ENCODE measurements at places on chromosomes 7 and 10.

DNA sequence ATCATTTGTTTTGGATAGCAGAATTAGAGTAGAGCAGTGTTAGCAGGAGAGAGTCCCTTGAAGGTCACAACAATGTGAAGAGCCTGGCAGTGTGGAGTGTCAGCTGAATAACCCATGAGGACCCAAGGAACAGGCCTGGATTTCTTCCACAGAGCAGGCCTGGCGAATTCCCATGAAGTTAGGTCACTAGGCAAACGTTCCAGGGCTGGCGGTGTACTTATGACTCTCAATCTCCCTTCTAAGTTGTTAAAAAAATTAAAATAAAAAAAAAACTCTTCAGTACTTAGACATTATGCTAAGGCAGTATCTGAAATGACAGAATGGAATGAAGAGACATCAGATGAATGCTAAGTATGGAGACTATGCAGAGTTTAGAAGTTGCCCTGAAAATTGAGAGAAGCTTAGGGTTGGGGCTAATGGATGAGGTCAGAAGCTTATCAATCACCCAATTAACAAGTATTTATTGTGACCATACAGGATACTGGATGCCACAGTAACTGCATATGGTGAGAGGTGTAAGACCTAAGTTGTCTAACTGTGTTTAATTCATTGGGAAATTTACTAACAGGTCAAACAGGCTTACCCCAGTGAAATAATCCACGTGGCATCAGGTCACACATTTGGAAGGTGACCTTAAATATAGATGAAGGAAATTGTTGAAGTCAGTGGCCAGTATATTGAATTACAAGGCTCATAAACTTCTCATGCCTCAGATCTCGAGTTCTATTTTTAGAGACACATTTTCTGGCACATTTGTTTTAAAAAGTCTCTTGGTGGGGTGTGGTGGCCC is 126.2 kb upstream of the NRP1 start:
- no peak for DNase-seq

GRCh38 chr10:14571866-14572507 is 202.7 kb downstream of the FAM107B start:
- DNase-seq = no peak

DNA sequence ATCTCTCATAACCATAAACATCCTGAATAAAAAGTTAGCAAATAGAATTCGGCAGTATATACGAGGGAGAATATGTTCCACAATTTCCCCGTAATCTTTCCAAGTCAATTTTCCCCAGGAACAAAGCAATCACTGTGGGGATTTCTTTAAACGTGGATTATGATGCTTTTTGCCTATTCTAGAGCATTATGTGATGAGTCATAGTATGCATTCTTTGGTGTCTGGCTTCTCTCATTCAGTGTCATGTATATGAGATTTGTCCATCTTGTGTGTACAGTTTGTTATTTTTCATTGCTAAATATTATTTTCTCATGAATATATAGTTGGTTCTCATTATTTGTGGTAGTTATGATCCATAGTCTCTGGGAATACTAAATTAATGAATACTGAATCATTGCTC is 9.9 kb upstream of the OR9A4 start:
- no peak for DNase-seq

DNA sequence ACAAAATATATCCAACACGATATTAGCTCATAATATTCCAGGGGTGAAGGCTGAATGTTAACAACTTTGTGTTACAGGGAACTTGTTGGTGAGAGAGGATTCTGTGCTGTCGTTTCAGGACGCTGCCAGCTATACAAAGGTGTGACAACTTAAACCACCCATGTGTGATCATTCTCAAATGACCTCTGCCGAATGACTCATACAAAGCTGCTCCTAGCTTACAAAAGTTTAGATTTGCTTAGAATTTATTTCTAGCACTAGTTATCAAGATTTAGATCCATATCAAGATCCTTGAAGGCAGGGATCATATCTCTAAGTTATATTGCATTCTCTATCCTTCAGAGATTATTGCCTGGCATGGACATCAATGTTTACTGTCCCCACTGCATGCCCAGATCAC is 65.3 kb downstream of the COBL start:
- DNase-seq = no peak

- no peak for DNase-seq
Observed at GRCh38 chr10:2825841-2826240, 241.5 kb upstream of the PFKP start.

DNA sequence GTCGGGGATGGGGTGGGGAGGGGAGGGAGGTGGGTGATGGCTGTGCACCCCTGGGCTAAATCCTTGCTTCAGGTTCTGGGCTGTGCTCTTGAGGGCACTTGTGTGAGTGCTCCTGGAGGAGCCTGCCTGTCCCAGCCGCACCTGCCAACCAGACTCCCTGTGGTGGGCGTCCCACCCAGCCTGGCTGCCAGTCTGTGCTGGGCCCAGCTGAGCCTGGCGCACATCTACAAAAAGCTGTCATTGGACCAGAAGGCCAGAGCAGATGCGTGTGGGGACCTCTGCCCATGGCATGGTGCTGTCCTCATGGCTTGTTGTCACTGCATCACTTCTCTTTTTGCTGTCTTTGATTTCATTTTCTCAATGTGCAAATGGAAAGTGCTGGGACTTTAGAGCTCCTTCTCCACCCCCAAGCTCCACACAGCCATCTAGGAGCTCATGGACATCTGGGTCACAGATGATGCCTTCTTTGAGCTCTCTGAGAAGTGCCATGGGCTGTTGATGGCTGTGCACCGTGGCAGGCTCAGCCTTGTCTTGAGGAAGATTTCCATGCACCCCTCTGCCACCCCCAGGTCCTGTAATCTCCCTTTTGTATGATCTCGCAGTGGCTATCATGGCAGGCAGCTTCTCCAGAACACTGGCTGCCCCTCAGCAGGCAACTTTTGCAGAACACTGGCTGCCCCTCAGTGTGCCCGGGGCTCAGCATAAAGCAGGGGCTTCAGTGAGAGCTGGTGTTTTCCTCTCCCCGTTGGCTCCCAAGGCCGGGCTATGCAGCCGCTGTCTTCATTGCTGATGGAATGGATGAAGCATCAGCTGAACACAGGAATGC is 83.9 kb downstream of the ADCY1 start:
- no peak for DNase-seq

GRCh38 chr10:50991456-50992355 is 82.6 kb upstream of the PRKG1 start:
- DNase-seq = peak; percentile 55

- no peak for DNase-seq
Observed at GRCh38 chr7:140604076-140604475, 36.5 kb downstream of the DENND2A start.

DNA sequence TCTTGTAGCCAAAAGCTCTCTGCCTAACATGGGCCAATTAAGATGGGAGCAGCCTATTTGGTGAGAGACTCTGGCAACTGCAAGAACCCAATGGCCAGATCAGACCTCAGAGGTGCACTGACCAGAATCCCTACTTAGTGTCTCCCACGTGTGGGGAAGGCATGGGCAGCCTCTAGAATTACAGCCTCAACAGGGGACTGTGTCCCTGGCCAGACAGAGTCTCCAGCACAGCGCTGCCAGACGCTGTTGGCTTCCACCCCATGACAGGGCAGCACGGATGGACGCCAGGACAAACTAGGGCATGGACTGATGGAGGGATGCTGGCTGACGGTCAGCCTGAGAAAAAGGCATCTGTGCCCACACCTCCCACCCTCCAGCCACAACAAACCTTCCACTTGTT is 729.3 kb upstream of the AUTS2 start:
- DNase-seq = no peak

- DNase-seq = no peak
Observed at GRCh38 chr7:136640977-136641376, 227.5 kb upstream of the CHRM2 start.

DNA sequence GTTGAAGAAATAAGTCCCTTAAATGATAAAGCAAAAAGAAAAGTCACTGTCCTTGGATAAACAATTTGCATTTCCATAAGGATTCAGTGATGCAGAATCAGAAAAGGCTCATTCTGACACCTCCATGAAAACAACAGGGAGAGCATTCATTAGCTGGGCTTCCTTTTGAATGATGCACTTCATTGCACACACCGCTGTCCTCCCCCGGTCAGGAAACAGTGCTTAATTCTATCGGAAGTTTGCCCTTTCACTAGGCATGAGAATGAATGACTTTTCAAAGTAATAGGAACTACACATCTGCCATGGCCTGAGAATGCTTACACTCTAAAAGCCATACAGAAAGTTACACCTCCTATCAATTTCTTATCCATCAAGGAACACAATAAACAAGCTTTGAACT is 4.2 kb downstream of the PCDH15 start:
- DNase-seq = no peak

- no peak for DNase-seq
Observed at GRCh38 chr10:43855667-43856210, 207.1 kb upstream of the ZNF32 start.

Data from GM23338 (cell line).